AG10803 (cell line): ENCODE measurements at places on chromosomes 3 and 15.

GRCh38 chr15:29055876-29056275 is 170.1 kb downstream of the APBA2 start:
- no peak for DNase-seq

DNA sequence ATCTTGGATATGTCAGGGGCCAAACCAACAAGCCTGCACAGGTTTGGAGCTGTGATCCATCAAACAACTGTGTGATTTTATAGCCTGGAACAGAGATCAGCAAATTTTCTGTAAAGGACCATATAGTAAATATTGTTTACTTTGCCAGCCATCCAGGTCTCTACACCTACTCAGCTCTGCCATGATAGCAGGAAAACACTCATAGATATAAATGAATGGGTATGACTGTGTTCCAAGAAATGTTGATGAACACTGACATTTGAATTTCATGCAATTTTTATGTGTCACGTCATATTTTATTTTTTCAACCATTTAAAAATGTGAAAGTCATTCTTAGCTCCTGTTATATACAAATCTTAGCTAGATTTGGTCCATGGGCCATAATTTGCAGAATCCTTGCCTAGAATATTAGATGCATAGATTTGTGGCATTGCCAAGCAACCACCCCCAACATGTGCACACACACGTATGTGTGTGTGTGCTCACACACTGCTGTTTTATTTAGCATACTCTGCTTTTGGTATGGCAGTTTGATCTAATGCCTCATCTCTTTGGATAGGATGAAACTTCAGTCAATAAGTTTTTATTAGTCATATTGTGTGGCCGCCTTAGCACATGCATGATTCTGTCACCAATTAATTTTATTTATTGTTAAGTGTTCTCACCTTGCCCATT is 6.4 kb downstream of the ATXN7 start:
- DNase-seq = no peak

- DNase-seq = peak; percentile 95
Measured at GRCh38 chr15:71080705-71081104, 34.6 kb upstream of the THSD4 start.

- DNase-seq = no peak
Measured at GRCh38 chr3:112489674-112490479, 9.4 kb downstream of the BTLA start.

GRCh38 chr15:59313641-59314332 is 58.9 kb downstream of the MYO1E start:
- no peak for DNase-seq

GRCh38 chr15:78387246-78388037 is 47.3 kb downstream of the CRABP1 start:
- DNase-seq = no peak

- DNase-seq = no peak
Measured at GRCh38 chr3:65531499-65531898, 507.2 kb downstream of the MAGI1 start.

DNA sequence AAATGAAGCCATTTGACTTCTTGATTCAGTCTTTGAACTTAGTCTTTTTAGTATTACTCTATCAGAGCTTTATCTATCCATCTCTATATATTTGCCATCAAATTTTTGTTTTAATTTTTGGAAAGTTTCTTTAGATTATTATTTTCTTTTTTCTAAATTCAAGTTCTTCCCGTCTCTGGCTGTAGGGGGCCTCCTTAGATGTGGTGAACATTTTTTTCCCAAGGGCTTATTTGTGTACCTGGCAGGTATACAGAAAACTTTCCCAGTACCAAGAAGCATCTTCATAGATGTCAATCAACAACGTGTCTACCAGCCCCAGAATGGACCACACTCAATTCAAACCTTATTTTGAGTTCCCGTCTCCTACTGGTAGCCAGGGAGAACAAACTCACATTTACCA is 486.8 kb upstream of the CNTN4 start:
- DNase-seq = no peak

DNA sequence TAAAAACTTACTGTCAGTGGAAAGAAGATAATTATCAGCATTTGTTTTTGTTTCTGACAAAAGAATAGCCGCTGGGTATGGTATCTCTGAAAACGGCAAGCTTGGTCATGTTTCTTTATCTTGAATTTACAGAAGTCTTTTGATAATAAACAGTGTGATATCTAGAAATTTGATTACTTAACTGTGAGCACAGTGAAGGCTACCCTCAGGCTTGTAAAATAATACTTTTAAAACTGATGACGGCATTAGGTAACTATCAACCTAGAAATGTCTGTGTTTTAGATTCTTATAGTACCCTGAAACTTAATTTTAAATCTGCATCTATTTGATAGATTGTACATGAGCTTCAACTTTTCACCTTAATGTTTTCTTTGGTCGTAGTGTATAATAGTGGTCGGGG is 43.4 kb downstream of the NSUN3 start:
- no peak for DNase-seq

DNA sequence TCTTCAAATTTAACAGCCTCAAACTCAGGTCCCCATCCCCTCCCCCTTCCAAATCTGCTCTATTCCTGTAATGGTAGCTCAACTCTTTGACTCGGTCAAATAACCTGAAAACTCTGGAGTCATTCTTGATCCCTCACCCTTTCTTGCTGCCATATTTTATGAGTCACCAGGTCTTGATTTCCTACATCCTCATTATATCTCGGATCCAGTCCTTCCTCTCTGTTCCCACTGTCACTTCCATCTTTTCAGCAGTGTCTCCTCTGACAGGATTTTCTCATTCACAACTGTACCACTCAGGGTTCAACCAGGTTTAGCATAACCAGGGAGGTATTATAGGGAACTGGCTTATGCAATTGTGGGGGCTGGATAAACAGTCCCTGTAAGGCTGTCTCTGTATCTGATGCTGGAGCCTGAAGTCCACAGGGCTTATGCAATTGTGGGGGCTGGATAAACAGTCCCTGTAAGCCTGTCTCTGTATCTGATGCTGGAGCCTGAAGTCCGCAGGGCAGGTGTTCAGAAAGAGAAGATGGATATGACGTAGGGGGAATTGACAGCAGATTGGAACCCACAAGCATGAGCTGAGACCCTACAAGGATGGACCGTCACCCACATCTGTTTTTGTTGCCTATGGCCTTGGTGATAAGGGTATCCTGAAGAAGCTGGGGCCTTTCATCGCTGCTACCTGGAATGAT is 9.1 kb upstream of the FETUB start:
- no peak for DNase-seq

DNA sequence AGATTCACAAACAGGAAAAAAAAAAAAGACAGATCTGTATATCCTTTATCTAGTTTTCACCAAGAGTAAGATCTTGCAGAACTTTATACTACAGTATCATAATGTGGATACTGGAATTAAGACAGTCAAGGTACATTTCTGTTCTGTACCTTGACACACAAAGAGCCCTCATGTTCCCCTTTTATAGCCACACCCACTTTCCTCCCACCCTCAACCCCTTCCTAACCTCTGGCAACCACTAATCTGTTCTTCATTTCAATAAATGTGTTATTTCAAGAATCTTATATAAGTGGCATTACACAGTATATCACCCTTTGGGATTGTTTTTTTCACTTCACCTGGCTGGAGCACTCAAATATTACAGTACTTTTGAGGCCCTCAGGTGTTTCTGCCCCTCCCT is 3.6 kb upstream of the RAB6B start:
- DNase-seq = no peak

DNA sequence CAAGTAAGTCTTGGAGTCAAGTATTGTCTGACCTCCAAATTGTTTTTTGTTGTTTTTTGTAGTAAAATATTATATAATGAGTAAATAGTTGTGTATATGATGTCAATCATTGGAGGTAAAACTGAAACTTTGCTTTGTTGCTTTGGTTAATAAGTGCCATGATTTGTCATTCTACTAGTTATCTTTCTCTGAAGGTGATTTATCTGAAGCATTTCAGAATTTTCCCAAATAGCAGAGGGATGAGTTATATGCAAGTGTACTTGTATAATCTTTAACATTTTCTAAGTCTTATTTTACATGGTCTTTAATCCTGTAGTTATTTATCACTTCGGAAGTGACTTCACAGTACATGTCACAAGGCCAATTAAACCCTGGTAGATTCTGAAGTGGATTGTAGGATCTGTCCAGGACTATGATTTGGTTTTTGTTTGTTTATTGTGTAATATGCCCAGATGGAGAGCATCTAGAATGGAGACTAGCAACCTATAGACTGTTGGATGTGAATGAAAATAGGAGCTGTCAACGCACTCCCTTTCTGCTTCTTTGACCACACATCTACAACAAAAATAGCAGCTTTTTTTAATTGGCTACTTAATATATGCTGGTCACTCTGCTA is 93.1 kb upstream of the SAMMSON start:
- DNase-seq = no peak

DNA sequence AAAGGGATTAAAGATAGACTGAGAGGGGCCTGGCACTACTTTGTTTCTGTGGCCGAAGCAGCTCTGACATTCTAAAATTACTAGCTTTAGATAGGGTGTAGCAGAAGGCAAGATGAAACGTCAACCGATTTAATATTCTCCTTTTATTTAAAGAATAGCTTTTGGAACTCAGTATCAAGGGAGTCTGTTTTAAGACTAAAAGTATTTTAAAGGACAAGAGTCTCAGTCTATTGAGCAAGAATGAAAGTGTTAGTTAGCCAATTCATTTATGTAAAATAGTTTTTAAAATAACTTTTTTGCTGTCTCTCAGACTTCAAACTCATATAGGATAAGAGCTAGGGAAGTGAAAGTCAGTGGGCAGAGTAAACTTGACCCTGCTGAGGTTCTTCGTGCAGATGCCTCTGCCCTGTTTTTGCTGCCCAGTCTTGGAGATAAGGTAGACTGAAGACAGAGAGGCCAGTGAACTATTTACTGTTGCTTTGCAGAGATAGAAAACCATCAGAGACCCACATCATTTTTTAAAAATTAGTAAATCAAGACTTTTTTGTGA is 1090.9 kb downstream of the ROBO2 start:
- DNase-seq = no peak

DNA sequence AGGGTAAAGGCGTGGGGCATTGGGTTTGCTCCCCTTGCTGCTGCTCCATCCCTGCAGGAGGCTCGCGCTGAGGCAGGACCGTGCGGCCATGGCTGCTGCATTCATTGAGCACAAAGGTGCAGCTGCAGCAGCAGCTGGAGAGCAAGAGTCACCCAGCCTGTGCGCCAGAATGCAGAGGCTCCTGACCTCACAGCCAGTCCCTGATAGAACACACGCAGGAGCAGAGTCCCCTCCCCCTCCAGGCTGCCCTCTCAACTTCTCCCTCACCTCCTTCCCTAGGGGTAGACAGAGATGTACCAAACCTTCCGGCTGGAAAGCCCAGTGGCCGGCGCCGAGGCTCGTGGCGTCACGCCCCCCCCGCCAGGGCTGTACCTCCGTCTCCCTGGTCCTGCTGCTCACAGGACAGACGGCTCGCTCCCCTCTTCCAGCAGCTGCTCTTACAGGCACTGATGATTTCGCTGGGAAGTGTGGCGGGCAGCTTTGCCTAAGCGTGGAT is 47.0 kb downstream of the PGPEP1L start:
- DNase-seq = no peak
